ENCODE measurements at places on chromosomes 3 and 15.

DNA sequence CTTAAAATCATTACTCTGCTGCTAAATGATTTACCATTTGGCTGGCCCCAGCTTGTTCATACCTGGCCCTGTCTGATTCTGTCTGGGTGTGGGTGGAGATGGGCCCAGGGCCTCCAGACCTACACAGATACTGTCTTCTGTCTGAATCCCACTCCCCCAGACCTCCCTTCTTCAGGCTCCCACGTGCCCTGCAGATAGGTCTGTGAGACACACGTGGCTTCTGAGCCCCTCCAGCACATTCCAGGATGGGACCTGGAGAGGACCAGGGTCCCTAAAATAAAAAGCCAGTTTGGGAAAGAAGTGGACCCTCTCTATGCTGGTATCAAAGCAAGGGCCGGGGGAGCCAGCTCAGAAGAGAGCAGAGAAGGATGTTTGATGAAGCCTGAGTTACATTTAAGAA, 14.6 kb upstream of the CEMIP start:
- DNase-seq, result no peak

DNA sequence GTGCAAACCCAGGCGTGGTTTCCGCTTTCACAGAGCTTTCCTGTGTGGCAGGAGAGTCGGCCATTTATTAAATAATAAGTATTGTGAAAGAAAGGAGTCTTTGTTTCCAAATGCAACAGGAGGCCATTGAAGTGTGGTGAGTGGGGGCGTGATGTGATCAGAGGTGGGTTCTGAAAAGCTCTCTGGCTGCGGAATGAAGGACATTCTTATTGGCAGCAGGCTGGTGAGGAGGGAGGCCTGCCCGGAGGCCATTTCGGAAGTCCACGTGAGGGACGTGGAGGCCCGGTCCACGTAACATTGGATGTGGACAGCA, 11.1 kb downstream of the ARNT2 start:
- DNase-seq, result no peak

- DNase-seq, result no peak
Observed at GRCh38 chr3:24678421-24678865, 183.8 kb upstream of the THRB start.

- DNase-seq, result no peak
Observed at GRCh38 chr3:129282727-129283327, 4.2 kb downstream of the HMCES start.

- DNase-seq, result no peak
Observed at GRCh38 chr3:33202711-33203457, 15.7 kb downstream of the SUSD5 start.

DNA sequence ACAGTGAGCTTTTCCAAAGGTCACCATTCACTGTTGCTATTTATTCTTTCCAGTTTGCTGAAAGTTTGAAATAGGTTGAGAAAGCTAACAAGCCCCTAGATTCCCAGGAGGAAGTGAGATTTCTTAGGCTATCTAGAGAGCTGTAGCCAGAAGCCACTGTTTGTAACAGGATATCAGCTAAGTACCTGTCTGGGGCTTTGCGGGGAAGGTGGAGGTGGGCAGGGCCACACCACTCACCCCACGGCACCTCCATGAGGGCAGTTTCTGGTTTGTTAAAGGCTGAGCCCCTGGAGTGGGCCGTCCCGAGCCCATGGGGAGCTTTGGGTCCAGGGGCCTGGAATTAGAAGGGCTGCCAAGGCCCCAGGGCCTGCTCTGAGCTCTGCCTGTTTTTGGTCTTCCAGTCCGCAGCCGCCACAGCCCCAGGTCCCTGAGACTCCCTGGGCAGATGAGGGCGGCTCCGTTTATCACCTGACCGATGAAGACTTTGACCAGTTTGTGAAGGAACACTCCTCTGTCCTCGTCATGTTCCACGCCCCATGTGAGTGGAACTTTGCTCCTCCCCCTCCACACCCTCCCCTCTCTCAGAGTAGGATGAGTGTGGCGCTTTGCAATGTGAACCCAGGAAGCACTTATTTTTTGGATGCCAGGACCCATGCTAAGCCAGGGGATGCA, 63.4 kb downstream of the PDIA5 start:
- DNase-seq, result no peak

- no peak for DNase-seq
Observed at GRCh38 chr3:173659972-173660371, 262.4 kb downstream of the NLGN1 start.

GRCh38 chr3:64260431-64260830, 35.2 kb upstream of the PRICKLE2 start:
- DNase-seq, result no peak

- DNase-seq, result no peak
Observed at GRCh38 chr3:169170456-169170855, 493.1 kb downstream of the MECOM start.

DNA sequence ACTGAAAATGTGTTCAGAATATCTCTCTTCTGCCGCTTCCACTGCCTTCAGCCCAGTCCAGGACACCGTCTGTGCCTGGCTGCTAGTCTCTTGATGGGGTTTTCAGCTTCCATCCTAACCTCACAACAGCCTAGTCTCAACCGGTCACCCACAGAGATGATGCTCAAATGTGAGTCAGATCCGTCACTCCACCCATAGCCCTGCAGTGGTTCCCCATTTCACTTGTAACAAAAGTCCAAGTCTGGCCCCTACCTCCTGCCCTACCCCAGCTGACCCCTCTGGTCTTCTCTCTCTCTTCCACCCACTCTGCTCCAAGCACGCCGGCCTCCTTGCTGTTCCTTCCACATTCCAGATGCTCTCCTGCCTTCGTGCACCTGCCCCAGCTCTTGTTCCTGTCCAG, 68.1 kb downstream of the PPARG start:
- no peak for DNase-seq

GRCh38 chr3:27914199-27914598, 192.1 kb upstream of the EOMES start:
- DNase-seq, result no peak

GRCh38 chr3:18507333-18507732, 82.2 kb upstream of the SATB1 start:
- DNase-seq, result no peak

DNA sequence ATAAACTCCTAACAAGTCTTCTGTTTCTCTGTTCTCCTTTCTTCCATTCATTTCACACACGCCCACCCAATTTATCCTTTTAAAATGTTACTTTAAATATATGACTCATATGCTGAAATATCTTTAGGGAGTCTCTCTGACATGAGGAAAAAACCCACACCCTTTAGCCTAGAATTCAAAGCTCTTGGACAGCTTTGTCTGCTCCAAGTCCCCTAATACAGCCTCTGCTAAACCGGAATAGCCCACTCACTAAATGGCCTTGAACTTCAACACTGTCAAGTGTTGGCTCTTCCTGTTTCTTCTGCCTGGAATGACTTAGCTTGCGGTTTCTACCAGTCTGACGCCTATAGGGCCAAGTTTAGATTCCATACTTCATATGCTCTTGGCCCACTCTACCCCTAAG, 3.3 kb upstream of the CD96 start:
- no peak for DNase-seq

DNA sequence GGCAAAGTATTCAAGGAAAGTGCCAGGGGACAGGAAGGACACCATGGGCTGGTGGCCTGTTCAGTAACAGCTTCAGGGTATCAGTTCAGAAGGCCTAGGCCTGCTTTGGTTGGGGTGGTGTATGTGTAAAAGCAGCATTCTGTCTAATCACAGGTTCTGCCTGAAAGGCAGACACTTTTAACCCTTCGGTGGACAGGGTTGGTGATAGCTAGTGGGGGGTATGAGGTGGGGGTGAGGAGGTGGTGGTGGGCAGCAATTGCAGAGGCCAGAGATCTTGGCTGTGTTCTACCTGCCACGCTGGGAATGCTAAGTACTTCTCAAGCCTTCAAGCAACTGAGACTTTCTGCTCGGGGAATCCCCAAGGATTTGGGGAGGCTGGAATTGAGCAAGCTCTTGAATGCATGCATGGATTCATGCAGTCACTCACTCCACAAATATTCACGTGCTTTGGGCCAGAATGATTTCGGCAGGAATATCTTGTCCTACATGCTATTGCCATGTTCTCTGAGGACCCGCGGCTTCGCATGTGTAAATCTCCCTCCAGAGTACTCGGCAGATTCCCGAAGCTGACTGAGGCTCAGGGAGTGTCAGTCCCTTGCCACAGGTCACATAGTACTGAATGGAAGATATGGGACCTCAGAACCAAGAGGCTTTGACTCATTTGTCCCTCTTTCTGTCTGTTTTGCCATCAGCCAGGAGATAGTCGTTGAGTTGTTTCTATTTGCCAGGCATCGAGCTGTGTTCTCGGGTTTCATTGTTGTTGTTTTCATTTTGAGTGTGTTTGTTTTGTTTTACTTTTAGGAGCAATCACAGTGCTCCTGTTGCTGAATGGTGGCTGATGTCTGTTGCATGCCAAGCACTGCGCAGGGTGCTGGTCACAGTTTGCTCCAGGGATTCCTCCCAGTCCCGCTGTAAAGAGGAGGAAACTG, 65.5 kb downstream of the SMAD3 start:
- DNase-seq, result no peak

DNA sequence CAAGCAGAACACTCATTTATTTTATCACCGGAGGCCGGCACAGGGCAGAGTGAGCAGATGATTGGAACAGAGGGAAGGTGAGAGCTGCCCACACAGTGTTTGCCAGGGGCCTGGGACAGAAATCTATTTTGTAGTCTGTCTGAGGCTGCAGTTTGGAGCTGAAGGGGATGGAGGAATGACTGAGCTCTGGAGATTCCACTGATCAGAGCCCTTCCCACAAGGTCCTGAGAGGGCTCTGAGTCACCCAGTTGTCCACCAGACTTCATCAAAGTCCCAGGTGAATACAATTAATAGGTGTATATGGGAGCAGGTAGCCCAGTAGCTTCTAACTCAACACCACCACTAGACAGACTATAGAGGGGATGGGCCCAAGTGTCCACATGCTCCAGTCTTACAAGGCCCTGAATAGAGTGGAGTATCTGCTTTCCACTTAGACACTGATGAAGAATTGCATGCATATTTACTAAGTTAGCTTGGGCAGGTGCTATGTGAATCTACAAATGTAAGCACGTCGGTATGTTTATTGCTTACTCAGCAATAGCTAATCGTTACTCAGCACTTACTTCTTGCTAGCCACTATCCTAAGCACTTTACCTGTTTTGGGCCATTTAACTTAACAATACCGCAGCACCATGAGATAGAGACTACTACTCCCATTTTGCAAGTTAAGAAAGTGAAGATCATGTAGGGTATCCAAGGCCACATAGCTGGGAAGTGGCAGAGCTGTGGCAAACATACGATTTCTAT, 2.7 kb upstream of the STARD5 start:
- no peak for DNase-seq

GRCh38 chr15:70617076-70617910, 146.1 kb downstream of the UACA start:
- no peak for DNase-seq

GRCh38 chr3:70242297-70242882, 70.0 kb downstream of the MDFIC2 start:
- no peak for DNase-seq

DNA sequence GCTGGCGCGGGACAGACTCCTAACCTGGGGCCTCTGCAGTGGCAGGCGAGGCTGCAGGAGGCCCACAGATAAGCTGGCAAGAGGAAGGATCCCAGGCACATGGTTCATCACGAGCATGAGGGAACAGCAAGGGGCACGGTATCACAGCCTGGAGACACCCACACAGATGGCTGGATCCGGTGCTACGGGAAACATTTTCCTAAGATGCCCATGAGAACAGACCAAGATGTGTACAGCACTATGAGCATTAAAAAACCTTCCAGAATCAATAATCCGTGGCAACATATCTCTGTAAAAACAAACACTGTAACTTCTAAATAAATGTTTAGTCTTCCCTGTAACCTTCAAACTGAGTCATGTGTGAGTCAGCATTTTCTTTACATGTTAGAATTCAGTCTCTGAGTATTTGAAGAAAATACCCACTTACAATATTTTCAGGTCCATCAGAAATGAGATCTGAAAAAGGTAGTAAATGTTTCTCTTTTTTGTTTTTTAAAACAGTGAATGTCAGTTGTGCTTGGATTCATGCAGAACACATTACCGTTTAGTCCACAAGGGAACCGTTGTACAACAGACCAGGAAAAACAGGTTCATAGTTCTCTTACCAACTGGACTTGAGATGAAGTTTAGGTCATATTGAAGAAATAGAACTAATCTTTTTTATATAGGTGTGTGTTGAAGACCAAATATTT, 75.9 kb downstream of the BOC start:
- no peak for DNase-seq

DNA sequence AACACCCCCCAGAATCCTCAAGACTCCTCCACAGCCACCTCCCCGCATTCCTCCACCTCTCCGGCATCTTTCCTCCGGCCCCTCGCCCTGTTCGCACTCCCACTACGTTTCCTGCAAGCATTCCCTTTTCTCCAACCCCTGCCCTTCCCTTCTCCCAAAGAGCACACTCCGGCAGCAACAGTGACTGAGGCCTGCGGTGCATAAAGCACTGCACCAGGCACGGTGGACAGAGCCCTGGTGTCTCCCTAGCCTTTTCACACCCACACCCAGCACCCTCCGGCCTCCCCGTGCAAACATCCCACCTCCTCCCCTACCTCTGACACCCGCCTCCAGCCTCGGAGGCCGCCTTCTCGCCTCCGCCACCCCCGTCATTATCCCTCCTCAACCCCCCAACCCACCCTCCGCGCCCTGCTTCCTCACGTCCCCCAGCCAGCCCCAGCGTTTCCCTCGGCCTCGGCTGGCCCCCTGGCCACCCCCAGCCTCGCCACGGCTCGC, 577 bp downstream of the ZNF148 start:
- no peak for DNase-seq

- no peak for DNase-seq
Observed at GRCh38 chr15:82854554-82854953, 45.1 kb downstream of the WHAMM start.

- no peak for DNase-seq
Observed at GRCh38 chr3:57659004-57659673, 33.7 kb downstream of the DENND6A start.

GRCh38 chr3:131972550-131972949, 62.3 kb downstream of the CPNE4 start:
- DNase-seq, result no peak

- no peak for DNase-seq
Observed at GRCh38 chr3:133895208-133896001, at the start of gene RAB6B. TSS of gene RAB6B (minus strand) at chr3:133895882. CDS start at chr3:133895466, 416 bp downstream.

DNA sequence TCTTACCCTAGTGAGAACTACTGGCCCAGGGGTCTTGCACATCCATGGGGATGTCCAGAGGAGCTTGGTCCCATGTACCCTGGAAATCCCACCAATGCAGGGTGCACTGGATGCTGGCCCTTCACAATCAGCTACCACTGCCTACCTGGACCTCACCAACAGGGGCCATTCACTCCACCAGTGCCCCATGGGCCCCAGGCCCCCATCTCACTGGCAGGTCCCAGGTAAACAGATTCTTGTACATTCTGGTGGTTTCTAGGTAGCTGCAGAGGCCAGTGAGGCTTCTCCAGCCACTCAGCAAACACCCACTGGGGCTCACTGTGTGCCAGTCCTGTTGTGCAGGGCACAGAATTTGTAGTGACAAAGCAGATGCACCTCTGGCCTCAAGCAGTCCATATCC, 24.9 kb downstream of the RAB6B start:
- no peak for DNase-seq

GRCh38 chr3:183958226-183958625, 59.5 kb downstream of the ABCC5 start:
- no peak for DNase-seq

All from NCI-H2081 treated with DMSO at 0.1 percent for 48 hours (cell line).